ENCODE measurements at places on chromosomes 2 and 18.

DNA sequence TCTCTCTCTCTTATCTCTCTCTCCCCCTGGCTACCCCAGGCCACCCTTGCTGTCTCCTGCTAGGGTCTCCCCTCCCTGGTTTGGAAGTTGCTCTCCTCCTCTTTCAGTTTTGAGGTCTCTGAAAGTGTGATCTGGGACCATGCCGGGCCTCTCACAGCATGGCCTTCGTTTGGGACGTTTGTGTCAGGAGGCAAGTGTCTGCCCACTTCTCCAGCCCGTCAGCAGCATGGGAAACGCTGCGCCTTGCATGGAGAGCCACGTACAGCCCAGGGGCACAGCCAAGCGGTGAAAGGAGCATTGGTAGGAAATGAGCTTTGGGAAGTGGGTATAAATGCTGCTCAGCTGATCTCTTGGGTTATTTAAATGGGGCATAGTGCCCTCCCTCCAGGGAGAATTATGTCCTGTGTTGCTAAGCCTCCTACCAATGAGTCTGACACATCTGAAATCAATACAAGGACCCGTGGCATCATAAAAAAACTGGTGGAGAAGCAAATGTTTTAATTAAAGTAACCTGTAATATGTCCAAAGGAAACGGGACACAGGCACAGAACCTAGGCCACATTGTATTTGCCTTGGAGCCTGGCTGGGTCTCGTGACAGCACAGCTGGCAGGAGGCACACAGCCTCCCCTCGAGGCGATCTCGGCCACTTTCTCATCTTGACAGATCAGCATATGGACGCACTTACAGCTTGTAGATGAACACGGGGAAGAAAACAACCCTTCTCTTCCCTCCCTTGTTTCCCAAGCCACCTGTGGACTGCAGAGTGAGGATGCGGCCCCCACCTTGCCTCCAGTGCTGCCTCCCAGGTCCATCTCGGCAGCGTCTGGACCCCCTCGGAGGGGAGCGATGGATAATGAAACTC, 72.7 kb downstream of the SH3RF3 start:
- DNase-seq = no peak

DNA sequence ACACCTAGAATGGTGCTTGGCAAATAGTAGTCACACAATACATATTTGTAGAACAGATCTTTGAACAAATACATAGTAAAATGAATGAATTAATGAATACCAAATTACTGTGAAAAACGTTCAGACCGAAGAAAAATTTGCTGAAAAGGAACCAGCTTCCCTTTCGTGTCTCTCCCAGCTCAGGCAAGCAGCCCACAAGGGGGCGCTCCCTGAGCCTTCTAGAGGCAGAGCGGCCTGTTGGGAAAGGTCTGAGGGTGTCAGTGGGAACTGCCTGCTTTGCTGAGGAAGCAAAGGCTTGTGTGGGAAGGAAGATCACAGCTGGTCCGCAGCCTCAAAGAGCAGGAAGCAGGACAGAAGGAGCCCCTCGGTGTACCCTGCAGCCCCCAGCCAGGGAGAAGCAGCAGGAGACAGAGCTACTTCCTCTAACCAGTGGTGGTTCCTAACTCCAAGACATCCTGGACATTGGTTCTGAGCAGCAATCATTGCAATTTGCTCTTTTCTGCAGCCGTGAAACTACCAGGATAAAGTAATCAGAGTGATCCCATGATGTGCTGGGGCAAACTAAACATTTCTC, 231.1 kb downstream of the ANKRD30B start:
- DNase-seq = peak; percentile 30

GRCh38 chr2:33212151-33212550, 264.3 kb upstream of the RASGRP3 start:
- DNase-seq = peak; percentile 75

- no peak for DNase-seq
Observed at GRCh38 chr18:44171301-44171700, 509.4 kb upstream of the SETBP1 start.

GRCh38 chr18:52971097-52971496, 631.1 kb downstream of the DCC start:
- DNase-seq = no peak

- DNase-seq = no peak
Observed at GRCh38 chr2:172926785-172927640, 148.6 kb upstream of the MAP3K20 start.

DNA sequence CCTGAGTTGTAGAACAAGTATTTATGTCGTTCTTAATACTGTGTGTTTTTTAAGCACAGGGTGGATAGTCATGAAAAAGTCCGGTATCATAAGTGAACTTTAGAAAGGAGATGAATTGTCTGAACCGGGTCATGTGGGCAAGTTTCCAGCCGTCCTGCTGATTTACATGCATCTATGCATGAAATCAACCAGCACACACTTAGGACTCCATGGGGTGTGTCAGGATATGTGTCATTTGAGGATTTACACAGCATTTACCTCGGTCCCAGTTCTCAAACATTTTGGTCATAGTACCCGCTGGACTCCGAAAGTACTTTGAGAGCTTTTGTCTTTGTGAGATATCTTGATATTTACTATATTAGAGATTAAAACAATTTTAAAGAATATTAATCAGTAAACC, 47.5 kb upstream of the TWSG1 start:
- no peak for DNase-seq

- no peak for DNase-seq
Observed at GRCh38 chr18:74840492-74841167, 243.0 kb downstream of the ZNF407 start.

DNA sequence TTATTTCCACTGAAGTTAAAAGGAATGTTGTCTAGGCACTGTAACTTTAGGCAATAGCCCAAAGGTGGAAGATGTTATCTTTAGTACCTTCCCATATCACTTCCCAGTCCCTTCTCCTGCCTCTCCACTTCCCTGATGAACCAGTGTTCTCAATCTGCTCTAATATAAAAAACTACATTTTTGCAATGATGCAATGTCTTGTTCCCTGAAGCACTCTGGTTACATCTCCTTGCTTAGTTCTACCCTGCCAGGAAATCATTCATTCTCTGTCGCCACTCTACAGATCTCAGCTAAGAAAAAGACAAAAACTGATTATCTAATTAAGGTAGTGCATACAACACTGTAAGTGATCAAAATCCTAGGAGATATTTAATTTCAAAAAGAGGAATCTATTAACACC, 71.3 kb downstream of the BAZ2B start:
- DNase-seq = no peak

DNA sequence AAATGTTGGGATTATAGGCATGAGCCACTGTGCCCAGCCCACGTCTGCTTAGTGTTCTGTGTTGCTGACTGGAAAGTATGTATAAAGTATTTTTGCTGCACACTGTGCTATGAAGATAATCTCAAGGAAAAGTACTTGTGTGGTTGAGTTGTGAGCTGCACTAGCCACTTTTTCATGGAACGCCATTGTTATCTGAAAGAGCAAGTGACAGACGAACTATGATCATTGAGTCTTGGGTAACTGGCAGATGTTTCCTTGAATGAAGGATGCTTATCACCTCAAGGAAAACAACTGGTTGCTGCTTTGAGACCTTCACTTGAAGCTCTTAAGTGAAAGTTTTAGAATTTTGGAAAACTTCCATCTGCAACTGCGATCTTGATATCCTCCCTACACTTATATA, 82.2 kb upstream of the KCTD1 start:
- DNase-seq = peak; percentile 66

DNA sequence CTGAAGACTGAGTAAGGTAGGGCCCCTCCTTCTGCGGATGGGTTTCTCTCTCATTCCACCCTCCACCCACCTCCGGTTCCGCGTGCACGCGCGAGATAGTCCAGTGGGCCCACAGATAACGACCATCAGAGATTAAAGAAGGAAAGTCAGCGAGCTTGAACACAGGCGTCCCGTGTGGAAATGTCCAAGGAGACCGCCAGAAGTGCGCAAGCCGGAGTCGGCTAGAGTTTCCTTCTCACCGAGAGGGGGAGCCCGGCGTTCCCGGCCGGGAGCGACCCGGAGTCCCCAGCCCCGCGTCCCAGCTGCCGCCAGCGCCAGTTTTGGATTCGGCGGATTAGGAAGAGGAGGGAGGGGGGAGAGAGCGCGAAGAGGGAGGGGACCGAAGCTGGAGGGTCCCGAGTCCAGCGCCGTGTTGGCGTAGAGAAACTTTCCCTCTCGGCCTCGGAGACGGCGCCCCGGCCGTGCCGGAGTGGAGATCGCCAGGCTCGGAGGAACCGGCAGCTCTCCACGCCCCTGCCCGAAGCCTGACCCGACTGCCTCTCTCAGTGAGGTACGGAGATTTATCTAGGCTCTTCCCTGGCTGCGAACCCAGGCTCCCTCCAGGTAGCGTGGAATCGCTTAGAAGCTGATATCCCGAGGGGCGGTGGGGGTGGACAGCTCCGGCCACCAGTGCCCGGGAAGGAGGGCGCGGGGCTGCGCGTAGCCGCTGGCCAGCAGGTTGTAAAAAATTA, at the start of gene GULP1:
Gene GULP1 (plus strand): TSS at position 258 of the 731 bp plus-strand sequence. CDS start 185,829 bp downstream, outside the sequence.
- DNase-seq = peak; percentile 68

- no peak for DNase-seq
Observed at GRCh38 chr2:2286592-2286991, 44.5 kb downstream of the MYT1L start.

- DNase-seq = no peak
Observed at GRCh38 chr18:73040247-73040646, 172.5 kb upstream of the NETO1 start.

GRCh38 chr2:28445448-28446258, 50.2 kb upstream of the PLB1 start:
- no peak for DNase-seq

DNA sequence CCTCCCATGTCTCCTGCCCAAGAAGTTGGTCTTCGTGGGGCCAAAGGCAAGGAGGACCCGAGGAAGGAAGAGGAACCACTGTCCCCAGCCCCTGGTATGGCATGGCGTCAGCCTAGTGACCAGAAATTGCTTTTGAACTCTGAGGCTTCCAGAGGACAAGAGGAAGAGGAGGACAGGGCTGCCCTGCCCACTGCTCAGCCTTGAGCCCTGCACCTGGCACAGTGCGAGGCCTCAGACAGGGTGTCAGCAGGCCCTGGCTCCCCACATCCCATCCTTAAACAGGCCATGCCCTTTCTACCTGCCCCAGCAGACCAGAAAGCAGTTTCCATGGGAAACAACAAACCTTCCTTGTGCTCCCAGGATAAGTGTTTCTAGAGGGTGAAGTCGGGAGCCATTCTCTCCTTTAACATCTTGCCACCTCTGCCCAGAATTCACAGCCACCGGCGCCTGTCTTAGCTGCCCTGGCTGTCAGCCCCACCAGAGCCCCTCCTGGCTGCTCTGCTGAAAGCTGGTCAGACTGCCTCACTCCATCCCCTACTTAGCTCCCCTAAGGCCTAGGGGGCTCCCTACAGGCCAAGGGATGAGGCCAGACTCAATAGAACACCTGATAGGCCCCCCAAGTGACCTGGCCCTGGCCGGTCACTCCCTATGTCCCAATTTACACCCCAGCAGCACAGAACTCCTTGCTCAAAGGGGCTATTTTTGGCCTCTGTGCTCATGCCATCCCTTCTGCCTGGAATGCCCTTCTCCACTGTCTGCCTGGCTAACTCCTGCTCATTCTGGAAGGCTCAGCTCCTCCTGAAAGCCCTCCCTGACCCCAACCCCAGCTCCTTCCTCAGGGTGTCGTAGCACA, 20.6 kb downstream of the ATOH8 start:
- DNase-seq = no peak

DNA sequence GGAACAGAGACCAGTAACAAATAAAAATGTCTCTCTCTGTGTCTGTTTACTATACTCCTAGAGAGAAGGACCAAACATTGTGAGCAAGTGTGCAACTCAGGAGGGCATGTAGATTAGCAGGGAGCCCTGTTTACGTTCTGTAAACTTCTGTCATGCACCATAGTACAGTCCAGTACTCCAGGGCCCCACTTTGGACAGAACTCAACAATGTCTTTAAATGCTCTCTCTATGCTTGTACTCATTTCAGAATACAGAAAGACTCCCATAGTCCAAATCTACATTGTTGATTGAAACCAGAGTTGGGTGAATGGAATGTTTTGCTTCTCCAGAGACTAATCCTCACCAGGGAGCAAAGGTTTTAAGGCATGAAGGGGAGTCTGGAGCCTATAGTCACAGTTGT, 934.8 kb downstream of the NRXN1 start:
- no peak for DNase-seq

DNA sequence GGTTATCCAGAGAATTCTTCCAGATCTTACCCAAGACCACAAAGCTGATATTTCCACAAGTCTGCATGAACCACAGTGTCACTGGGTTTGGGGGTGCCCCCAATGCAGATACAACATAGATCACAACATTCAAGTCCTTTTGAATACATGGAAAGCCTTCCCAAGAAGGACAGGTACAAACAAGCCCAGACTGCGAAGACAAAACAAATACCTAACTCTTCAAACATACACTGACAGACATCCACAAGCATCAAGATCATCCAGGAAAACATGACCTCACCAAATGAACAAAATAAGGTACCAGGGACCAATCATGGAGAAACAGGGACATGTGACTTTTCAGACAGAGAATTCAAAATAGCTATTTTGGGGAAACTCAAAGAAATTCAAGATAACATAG, 93.1 kb downstream of the MDH1 start:
- no peak for DNase-seq

- DNase-seq = no peak
Observed at GRCh38 chr2:72993933-72994280, 76.6 kb downstream of the EMX1 start.

DNA sequence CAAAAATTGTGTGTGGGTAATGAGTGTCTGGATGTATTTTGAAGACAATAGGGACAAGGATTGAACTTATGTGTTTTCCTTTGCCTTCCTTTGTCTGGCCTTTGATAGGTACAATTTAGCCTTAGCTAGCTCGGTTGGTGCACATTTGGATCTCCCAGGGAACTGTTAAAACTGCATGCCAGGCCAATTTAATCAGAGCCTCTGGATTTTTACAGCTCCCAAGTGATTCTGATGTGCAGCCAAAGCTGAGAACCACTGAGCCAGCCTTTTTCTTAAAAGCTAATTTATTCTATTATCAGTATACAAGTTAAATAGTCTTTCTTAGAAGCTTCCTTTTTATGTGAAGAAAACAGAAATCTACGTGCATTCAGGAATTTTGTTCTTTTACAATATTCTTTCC, 25.0 kb downstream of the PLEK start:
- DNase-seq = no peak

DNA sequence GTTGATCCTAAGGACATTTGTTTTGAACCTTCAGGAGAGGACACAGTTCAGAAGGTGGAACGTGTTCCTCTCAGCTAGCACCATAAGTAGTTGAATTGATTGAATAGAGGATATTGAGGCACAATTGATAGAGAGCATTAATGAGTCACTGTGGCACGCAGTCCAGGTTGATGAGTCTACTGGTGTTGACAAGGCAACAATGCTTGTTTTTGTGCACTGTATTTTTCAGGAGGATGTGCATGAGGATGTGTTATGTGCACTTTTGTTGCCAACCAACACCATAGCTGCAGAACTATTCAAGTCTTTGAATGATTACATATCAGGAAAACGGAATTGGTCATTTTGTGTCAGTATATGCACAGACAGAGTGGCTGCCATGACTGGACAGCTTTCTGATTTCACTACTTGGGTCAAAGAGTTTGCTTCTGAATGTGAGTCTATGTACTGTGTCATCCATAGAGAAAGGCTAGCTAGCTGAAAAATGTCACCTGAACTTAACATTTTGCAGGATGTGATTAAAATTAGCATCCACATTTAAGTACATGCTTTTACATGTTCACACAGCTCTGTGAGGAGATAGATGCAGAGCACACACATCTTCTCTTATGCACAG, 140.1 kb upstream of the B3GNT2 start:
- no peak for DNase-seq

- no peak for DNase-seq
Observed at GRCh38 chr18:44823782-44824181, 143.1 kb downstream of the SETBP1 start.

GRCh38 chr18:50395093-50395492, 20.2 kb downstream of the SKA1 start:
- DNase-seq = no peak

GRCh38 chr2:195686564-195686963, 29.5 kb downstream of the SLC39A10 start:
- DNase-seq = no peak
